RPMI8226 (cell line): ENCODE measurements at places on chromosomes 5 and 9.

- no peak for DNase-seq
Measured at GRCh38 chr5:111495159-111495558, 17.2 kb downstream of the STARD4 start.

- no peak for DNase-seq
Measured at GRCh38 chr5:157941616-157942015, 82.7 kb upstream of the CLINT1 start.

GRCh38 chr9:4541856-4542255 lies 51.6 kb downstream of the SLC1A1 start:
- no peak for DNase-seq

DNA sequence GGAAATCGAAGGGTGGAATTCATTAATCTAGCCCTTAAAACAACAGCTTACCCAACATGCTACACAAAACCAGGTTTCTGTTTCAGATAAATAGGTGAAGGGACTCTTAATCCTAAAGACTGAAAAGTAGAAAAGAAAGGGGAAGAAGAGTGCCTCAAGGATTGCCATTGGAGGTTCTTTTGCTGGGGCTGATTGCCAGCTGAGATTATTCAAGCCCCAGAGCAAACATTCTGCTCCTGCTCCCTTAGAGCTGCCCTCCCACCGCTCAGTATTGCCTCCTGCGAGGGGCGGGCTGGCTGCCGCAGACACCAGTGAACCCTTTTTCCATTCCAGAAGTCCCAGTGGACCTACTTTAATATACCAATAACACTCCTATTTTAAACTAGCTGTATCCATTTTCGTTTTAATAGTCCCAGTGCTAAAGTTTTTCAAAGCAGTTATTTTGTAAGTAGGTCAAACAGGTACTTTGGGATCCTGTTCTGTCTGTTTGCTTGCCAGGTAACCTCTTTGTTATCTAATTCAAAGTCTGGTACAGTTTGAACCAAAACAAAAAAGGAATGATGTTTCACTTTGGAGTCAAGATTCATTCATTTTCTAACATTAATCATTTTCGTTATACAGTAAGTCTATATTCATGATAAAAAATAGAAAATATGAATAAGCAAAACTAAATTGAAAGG lies 38.6 kb downstream of the HMGCS1 start:
- no peak for DNase-seq

GRCh38 chr5:159049844-159050315 lies 49.8 kb downstream of the EBF1 start:
- no peak for DNase-seq

GRCh38 chr5:9361835-9362234 lies 184.0 kb downstream of the SEMA5A start:
- peak; percentile 87 for DNase-seq

DNA sequence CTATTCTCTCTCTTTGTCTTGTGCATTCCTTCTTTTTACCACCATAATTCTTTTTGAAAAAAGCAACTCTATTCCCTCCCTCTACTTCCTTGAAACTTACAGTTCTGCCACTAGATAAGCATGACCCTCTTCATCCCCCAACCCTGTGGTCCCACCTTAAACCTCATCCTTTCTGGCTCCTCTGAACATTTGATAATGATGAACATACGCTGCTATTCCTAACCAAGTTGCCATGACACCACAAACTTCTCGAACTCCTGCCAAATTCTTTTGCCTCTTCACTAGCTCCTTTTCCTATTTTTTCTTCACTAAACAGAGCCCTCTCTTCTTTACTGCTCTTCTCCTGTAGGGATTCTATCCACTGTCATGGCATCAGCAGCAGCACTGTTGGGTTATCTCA lies 57.1 kb downstream of the MOCS2 start:
- DNase-seq = no peak

DNA sequence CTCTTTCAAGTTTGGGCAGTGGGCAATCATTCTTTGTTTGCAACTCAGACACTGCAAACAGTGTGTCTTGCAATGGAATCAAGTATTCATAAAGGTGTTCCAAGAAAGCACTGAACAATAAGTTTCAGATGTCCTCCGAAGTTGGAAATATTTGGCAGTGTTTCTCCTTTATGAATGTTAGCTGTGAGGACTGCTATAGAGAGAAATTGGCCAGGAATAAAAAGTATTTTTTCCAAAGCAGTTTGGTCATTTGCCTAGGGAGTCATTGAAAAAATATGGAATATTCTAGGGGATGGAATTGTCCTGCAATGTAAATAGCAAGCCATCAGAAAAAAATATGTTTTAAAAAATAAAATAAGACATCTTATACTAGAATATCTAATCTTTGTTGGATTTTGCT lies 688.6 kb upstream of the SEMA6A start:
- no peak for DNase-seq

DNA sequence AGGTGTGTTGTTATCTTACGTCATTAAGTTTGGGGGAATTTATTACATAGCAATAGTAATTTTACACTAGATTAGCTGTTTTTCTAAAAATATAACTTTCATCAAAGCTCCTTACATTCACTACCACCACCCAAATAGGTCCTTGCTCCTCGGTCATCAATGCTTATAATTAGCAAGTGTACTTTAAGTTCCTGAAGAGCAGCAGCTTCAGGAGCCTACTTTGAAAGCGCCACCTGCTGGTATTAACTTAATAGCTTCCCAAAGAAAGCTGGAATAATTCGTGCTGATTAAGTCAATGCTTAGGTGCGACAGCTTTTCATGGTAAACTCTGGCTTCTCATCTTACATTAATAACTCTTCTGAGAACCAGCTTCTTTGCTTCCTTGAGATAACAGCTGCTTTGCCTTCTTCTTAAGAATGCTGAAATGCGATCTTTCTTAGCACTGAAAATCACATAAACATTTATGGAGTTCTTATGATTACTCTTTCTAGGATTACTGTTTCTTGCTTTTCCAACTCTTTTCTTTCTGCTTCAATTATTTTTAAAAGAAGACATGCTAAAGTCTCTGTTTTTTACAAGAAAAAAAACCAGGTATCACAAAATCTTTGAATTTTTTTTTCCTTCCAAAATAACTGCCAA lies 10.0 kb upstream of the C5 start:
- peak; percentile 82 for DNase-seq

DNA sequence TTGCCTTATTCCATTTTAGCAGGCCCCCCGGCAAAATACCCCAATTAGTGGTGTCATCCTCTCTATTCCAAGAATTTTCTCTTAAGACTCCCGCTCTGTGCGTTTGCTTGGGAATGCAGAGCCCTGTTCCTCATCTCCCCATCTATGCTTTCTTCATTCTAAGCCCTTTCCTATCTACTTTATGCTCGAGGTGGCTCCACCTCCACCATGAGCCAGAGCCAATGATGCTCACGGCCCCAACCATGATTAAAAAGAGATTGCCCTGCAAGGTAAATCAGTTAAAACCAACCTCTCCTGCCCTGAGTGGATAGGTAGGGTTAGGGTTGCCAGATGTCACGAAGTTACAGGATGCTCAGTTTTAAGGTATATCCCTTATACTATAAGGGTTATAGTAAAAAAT lies 677 bp upstream of the TXNDC15 start:
- DNase-seq = peak; percentile 36

DNA sequence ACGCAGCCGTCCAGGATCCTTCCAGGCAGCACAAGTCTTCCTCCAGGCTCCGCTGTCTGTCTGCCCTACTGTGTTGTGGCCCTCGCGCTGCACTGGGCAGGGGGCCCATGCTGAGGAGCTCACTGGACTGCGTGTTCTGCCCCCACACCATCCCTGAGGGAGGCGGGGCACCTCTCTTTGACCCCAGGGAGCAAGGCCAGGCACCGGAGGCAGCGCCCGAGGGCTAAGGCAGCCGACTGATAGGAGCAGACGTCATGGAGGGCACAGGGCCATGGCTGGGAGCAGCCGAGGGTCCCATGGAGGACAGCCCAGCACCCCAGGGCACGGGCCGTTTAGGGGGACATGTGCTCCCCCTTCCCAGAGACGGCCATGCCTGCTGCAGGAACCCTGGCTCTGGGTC lies 46.7 kb downstream of the KCNT1 start:
- DNase-seq = no peak

GRCh38 chr5:89246864-89247263 lies 363.9 kb upstream of the MEF2C start:
- no peak for DNase-seq

- DNase-seq = peak; percentile 33
Measured at GRCh38 chr9:89319015-89319905, 960 bp downstream of the SECISBP2 start.

DNA sequence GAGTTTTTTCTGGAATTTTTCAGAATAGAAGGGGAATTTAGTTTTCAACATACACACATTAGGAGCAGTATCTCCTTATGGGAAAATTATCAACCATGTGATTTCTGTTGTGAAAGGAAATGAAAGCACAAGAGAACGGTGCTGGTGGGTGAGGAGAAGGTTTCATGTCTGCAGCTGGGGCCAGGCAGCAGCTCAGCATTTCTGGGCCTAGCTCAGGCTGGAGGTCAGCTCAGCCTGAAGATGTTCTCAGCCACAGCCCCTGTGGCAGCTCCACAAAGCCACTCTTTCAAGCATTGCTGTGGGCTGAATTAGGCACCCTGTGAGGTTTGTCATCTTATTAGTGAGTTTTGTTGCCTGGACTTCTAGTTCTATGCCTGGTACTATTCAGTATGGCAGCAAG lies 90.3 kb downstream of the DIRAS2 start:
- no peak for DNase-seq

DNA sequence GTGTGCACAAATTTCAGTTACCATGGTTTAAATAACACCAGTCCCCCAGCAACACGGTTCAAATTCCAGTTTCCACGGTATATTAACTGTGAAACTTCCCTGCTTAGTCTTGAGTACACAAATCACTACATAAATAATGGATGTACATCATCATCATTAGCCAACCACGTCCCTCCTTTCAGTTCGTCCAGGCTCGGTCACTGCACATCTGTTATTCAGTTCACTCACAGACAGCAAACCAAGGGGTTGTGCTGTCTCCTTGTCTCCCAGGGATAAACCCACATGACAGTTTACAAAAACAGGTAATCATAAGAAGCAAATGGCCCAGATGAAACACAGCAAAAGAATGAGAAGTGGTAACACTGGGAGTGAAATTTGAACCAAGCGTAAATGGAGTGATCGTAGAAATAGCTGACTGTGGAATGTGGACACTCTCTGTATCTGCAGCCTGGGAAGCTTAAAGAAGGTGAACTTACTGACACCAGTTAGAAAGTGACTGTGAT lies 61.0 kb upstream of the RAD23B start:
- no peak for DNase-seq

DNA sequence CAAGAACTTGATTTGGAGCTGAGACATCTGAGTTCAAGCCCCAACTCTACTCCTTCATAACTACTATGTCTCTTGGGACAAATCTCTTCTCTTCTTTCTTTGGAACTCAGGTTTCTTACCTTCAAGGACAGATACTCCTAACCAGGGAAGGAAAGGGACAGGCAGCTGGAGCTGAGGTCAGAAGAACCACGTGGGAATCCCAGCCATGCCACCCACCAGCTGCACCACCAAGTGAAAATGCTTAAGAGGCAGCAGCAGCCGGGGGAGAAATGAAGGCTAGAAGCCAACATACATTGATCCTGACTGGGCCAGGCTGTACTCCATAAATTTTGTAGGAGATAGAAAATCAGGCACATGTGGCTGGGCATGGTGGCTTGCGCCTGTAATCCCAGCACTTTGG lies 9.6 kb upstream of the OR5C1 start:
- no peak for DNase-seq

DNA sequence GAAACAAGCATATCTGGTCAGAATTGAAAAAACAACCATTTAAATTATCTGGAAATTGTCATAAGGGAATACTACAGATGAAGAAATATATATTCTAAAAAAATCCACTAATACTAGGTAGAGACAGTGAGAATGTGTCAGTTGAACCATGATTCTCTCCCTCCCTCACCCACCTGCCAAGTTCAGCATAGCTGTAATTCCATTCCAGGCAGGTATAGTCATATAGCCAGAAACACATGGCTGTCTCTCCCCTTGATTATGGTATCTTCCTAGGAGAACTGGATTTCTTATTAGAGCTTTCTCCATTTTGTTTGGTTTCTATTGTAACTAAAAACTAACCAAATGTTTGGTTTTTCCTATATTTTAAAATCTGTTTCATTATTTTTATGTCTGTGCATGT lies 509.2 kb downstream of the CDH10 start:
- no peak for DNase-seq

GRCh38 chr5:3600106-3601060 lies 4.8 kb downstream of the IRX1 start:
- no peak for DNase-seq

DNA sequence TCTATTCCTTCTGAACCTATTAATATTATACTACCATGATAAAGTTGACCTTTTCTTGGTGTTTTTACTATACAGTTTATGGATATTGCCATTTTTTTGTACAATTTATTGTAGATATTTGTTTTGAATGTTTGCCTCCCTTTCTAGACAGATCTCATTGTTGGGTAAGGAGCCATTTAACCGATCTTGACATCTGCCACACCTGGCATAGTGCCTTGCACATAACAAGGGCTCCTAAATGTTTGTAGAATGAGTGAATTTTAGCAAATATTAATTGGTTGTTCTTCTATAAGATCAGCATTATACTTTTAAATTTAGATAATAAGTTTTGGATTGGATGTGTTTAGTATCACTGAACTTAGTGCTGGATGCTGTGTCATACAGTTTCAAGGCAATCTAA lies 175.3 kb downstream of the GDNF start:
- no peak for DNase-seq

- DNase-seq = no peak
Measured at GRCh38 chr5:119282628-119283027, 73.2 kb upstream of the TNFAIP8 start.

DNA sequence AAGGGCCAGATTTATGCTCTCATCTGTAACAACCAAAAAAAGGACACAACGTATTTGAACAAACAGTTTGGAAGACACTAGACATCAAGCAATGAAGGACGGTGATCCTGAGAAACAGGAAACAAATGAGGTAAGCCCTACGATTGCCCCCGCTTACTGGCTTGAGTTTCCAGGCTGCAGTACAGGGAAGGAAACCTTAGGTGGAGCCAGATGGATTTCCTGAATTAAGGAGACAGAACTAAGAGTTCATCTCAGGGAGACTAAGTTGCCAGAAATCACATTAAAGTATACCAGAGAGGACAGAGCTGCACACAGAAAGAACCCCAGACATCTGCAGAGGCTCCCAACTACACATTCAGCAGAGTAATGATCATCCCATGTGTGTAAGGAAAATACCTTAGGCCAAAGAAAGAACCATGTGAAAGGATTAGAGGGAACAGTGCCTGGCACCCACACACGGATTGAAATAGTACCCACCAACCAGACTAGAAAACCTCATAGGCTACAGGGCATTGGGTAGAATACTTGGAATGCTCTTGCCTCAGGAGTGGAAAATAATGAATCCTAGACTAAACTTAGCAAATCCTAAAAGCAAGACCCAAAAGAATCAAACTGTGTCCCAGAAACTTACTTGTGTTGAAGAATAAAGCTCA lies 99.3 kb upstream of the NIPBL start:
- no peak for DNase-seq

DNA sequence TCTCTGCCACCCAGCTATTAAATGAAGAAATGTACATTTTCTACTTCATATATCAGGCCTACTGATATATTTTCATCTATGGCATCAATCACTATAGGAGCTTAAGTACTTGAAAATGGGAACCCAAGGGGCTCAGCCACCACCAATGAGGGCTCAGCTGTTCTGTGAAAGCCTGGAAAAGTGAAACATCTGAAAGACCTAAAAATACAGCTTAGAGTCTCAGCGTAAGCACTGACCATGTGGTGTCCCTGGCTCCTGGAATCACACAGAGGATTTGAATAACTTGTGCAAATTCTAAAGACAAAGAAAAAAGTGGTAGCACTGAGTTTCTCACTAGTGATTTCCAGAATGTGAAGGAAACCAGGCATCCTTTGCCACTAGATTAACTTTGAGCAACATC lies 64.5 kb downstream of the PTPRD start:
- DNase-seq = no peak
